ENCODE measurements at places on chromosomes 2 and 18. TPM values are rescaled to one million over a fixed set of nuclear protein-coding genes. Genes with fewer than 3 reads are reported as not detected.

GRCh38 chr18:56124186-56124585 lies 514.2 kb downstream of the TXNL1 start:
- DNase-seq: no peak

EMILIN1 gene
- 301 TPM for total RNA-seq

GRCh38 chr2:85446296-85447221 lies 28.0 kb downstream of the SH2D6 start:
- DNase-seq: no peak

GRCh38 chr2:112150447-112150846 lies 12.3 kb downstream of the FBLN7 start:
- DNase-seq: peak; percentile 62

- no peak for DNase-seq
Measured at GRCh38 chr2:34831096-34831495, 1232.0 kb upstream of the FAM98A start.

DNA sequence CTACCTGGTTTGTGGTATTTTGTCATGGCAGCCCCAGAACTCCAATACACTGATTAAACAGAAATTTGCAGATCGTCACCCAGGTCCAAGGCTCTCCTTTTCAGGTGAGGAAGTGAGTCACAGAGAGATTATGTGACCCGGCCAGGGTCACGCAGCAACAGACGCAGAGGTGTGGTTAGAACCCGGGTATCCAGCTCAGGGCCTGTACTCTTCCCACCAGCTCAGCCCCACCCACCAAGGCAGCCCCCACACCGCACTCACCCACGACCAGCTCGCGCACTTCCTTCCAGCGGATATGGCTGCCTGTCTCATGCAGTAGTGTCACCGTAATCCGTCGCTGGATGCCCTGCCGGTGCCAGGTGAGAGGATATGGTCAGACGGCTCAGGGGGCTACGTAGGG lies 48.1 kb downstream of the AQP12A start:
- DNase-seq: no peak

DNA sequence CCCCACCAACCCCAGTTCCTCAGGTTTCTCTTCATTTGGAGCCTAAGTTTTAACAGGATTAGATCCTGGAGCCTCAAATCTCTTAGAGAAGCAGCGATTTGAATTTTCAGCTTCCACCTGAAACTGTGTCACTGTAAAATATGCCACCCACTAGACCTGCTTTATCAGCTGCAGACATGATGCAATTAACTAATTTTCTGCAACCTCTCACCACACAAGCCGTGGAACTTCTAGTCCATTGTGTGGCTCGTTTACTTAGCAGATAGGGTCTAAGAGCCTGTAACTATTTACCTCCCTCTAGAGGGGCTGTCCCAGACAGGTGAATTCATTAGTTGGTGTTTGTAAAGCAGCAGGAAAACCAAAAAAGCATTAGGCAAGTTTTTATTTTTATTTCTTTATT lies 31.6 kb upstream of the FZD5 start:
- DNase-seq: no peak

PLEKHH2 gene
- total RNA-seq: 15.0 TPM

PAIP2B gene
- total RNA-seq: 0.32 TPM

DNA sequence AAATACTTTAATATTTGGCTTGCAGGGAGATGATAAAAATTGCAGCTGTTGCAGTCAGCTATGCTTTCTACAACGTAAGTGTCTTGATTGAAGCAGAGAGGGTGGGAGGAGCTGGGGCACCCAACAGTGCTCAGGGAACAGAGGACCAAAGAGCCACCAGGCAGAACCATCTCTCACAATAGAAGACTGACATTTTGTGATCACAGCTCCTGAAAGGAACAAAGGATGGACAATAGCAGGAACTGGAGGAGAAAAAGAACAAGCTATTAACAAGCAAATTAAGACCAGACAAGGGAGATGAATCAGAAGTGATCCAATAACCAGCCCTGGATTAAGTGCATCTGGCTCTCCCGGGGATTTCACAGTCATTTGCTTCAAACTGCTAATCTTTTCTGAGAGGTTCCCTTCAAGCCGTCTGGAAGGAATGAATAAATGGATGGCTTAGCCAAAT lies 65.7 kb upstream of the SMAD2 start:
- DNase-seq: no peak

DNA sequence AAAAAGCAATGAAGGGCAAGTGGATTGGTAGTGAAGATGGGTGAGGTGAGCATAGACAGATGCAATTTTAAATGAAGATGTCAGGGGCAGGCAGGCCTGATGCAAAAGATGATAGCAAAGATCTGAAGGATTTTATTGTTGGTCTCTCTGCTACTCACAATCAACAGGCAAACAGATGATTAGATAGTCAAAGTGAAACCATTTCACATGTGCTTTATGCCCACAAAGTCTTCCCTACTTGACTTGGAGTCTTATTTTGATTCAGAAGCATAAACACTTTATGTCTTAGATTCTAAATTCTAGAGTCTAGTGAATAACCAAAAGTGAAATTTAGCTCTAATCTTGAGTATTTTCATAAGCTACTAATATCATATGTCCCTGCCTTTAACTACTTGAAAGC lies 153.8 kb upstream of the HNRNPA3 start:
- no peak for DNase-seq
